ENCODE measurements at places on chromosomes 13 and 19.
A peak's percentile ranks its signal among the peaks of the same experiment; 100 is the strongest.

GRCh38 chr13:113935001-113935844 is 38.7 kb downstream of the C13orf46 start:
- no peak for DNase-seq

DNA sequence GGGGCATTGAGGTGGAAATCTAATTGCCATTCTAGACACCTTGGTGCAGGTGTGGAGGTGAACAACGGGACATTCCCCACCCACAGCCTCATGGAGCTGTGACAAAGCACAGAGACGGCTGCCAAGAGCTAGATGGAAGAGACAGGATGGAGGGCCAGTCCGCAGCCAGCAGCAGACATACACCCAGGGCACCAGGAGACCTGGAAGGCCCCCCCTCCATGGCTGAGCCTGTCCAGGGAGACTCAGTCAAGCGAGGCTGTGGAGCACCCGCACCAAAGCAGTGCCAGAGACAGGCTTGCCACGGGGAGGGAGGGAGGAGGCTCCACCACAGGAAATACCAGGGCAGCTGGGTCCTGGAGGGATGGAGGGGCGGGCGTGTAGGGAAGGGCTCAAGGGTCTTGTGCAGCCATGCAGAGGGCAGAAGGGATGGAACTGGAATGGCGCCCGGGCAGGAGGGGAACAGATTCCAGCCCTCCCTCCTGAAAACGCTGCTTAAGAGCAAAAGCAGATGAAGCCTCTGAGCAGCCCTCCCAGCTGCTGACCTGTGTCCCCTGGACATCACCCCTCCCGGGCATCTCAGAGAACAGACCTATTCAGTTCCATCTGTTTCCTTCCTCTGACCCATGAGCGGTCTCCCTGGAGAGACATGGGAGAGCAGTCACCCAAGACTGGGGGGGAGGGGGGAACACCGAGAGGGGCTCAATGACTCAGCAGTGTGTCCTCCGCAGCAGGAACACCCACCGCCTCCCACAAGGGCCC is 14.4 kb downstream of the EPS15L1 start:
- no peak for DNase-seq

GRCh38 chr13:67964986-67965385 is 734.9 kb upstream of the PCDH9 start:
- no peak for DNase-seq

- peak; percentile 20 for DNase-seq
Observed at GRCh38 chr19:39996218-39996810, 546 bp upstream of the ZNF546 start.

- no peak for DNase-seq
Observed at GRCh38 chr19:41796362-41796761, at the start of gene CEACAM3. Gene CEACAM3, plus strand, starts transcription at chr19:41796587. Its CDS starts 91 bp downstream, at chr19:41796678.
